Mesothelial cell of epicardium (in vitro differentiated cells): ENCODE measurements at places on chromosomes 6 and 20. TPM values are rescaled to one million over a fixed set of nuclear protein-coding genes. Genes with fewer than 3 reads are reported as not detected.

DNA sequence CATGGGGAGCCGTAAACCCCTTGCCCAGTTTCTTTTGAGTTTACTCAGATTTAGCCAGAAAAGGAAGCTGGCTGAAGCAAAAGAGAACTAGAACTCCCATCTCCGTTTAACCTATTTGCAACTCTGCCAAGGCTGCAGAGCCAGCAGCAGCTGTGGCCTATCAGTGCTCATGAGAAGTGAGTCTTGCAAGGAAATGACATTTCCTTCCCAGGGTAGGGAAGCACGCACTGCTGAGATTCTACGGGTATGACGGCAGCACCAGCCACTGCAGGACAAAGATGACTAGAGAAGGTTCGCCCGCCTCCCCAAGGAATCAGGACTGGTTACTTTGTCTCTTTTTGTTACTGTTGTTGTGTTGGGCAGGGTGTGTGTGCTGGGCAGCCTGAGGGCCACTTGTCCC lies 47.6 kb downstream of the PPP1R3G start:
- H3K27ac ChIP-seq = peak overlapping the region; percentile 74
- DNase-seq = no peak
- H3K4me1 ChIP-seq = peaks cover 24% of the 10 kb centered on the region
- H3K4me3 ChIP-seq = no peak overlapping the region
- peaks cover 8% of the 10 kb centered on the region for H3K36me3 ChIP-seq
- no peaks in the 10 kb centered on the region for H3K27me3 ChIP-seq

DNA sequence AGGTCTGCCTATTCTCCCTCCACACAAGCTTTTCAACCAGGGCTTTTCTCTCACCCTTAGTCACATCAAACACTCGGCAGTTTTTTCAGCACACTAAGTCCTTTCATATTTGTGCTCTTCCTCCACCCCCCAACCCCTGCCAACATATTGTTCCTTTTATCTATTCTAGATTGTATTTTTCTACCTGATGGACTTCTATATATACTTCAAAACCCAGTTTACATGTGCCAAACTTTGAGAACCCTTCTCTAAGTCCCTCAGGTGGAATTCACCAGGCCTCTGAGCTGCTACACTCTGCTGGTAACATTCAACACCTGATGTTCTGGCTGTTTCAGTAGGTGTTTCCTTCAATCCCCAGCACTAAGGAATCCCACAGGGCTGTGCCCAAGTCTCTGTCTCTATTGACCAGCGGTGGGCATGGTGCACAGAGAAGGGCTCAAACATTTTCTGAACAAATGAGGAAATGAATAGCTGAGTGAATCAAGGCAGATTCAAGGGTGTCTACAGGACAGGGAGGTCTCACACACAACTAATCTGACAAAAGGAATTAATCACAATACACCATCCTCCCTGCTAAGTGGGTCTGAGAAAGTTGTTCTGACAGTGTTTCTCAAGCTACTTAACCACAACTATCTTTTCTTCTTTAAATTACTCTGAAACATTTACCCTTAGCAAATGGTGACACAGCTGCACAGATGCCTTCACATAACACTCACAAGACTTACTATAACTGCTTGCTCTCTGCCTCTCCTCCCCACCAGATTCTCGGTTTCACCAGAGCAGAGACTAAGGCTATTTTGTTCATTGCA lies 166.5 kb downstream of the TSHZ2 start:
- peaks cover 50% of the 10 kb centered on the region for H3K4me1 ChIP-seq
- DNase-seq = no peak
- H3K36me3 ChIP-seq = peaks cover 2% of the 10 kb centered on the region
- H3K4me3 ChIP-seq = no peak overlapping the region
- H3K27ac ChIP-seq = no peak overlapping the region
- peaks cover 4% of the 10 kb centered on the region for H3K27me3 ChIP-seq

Gene TP53INP2
- total RNA-seq = 11.8 to 13.1 TPM (median 12.0 TPM) in 3 replicates

Gene CGA
- total RNA-seq = not detected in 3 replicates

GRCh38 chr20:15834857-15835256 lies 738.4 kb downstream of the KIF16B start:
- no peak overlapping the region for H3K27ac ChIP-seq
- no peak for DNase-seq
- H3K4me3 ChIP-seq = no peak overlapping the region
- H3K27me3 ChIP-seq = peaks cover 2% of the 10 kb centered on the region
- H3K4me1 ChIP-seq = peaks cover 22% of the 10 kb centered on the region

Gene HTR1E
- 0.58 to 0.90 TPM (median 0.82 TPM) in 3 replicates for total RNA-seq

Gene HCK
- not detected in 3 replicates for total RNA-seq

DNA sequence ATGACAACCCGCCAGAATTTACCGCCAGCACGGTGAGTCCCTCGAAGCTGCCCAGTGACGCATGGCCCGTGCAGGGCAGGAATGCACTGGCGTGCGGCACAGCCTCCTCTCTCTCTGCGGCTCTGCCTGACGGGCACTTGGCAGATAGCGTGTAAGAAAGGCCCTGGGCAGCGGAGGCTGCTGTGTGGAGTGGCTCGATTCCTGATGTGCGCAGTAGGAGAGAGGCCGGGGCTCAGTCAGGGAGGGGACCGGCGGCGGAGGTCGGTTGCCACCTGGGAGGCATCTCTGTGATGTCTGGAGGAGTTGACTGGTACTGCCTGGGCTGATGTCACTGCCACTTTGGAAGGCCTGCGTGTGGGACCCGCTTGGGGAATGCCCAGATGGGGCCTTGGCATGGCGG lies 170.7 kb downstream of the TAF4 start:
- H3K27ac ChIP-seq = no peak overlapping the region
- H3K36me3 ChIP-seq = no peaks in the 10 kb centered on the region
- H3K4me1 ChIP-seq = no peaks in the 10 kb centered on the region
- no peak for DNase-seq
- H3K4me3 ChIP-seq = no peak overlapping the region

GRCh38 chr20:11159728-11160127 lies 485.9 kb upstream of the JAG1 start:
- H3K4me3 ChIP-seq = no peak overlapping the region
- H3K27me3 ChIP-seq = peaks cover 3% of the 10 kb centered on the region
- H3K36me3 ChIP-seq = no peaks in the 10 kb centered on the region
- DNase-seq = no peak

DNA sequence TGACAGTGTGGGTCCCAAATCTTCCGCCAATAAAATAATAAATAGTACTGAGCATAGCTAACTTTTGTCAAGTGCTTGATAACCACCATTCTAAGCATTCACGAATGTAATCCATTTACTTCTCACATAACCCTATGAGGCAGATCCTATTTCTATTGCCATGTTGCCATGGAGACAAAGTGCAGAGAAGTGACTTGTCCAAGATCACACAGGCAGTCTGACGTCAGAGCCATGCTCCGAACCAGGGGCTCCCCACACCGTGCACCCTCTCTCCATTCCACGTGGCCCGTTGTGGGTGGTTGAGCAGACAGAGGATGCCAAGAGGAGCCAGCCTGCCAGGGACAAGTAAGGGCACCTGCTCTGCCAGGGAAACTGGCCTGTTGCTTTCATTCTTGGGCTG lies 38.9 kb downstream of the CDH22 start:
- no peak overlapping the region for H3K4me3 ChIP-seq
- peaks cover 64% of the 10 kb centered on the region for H3K27me3 ChIP-seq
- H3K36me3 ChIP-seq = no peaks in the 10 kb centered on the region
- no peak for DNase-seq

DNA sequence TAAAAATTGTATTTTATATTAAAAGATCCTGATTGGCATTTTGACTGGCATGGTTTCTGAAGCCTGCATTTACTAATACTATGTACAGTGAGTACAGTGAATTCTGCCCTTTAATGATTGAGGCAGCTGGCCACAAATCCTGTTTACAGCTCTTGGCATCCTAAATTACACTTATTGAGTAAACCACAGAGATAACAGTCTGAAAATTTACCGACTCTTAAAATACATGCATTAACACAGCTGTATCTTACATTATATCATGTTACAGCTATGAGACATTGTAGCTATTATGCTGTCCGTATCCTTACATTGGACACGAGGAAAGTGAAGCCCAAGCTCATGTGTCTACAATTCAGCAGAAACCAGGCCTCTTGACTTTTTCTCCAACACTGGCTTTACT lies 90.8 kb downstream of the FAM83B start:
- no peak overlapping the region for H3K4me3 ChIP-seq
- H3K27ac ChIP-seq = no peak overlapping the region
- no peaks in the 10 kb centered on the region for H3K27me3 ChIP-seq

GRCh38 chr20:56202493-56203077 lies 45.9 kb upstream of the MC3R start:
- no peak for DNase-seq
- no peaks in the 10 kb centered on the region for H3K36me3 ChIP-seq
- H3K4me3 ChIP-seq = no peak overlapping the region
- no peaks in the 10 kb centered on the region for H3K4me1 ChIP-seq

GRCh38 chr20:41889126-41889843 lies 271.1 kb upstream of the CHD6 start:
- H3K36me3 ChIP-seq = no peaks in the 10 kb centered on the region
- H3K4me1 ChIP-seq = no peaks in the 10 kb centered on the region
- H3K27ac ChIP-seq = no peak overlapping the region
- DNase-seq = no peak
- peaks cover 14% of the 10 kb centered on the region for H3K27me3 ChIP-seq

GRCh38 chr6:139433631-139434419 lies 59.4 kb upstream of the CITED2 start:
- peaks cover 24% of the 10 kb centered on the region for H3K4me1 ChIP-seq
- no peak overlapping the region for H3K4me3 ChIP-seq
- no peaks in the 10 kb centered on the region for H3K27me3 ChIP-seq
- no peak for DNase-seq
- no peaks in the 10 kb centered on the region for H3K36me3 ChIP-seq

- no peak for DNase-seq
- no peaks in the 10 kb centered on the region for H3K36me3 ChIP-seq
- H3K4me1 ChIP-seq = peaks cover 27% of the 10 kb centered on the region
- peak overlapping the region; percentile 73 for H3K4me3 ChIP-seq
- peaks cover 85% of the 10 kb centered on the region for H3K27me3 ChIP-seq
Measured at GRCh38 chr6:170292407-170293158, 1.7 kb upstream of the DLL1 start.

Gene VWA7
- 1.5 to 1.8 TPM (median 1.6 TPM) in 3 replicates for total RNA-seq

Gene CRISP1
- total RNA-seq = not detected in 3 replicates

GRCh38 chr20:38392356-38392755 lies 42.8 kb downstream of the SNHG17 start:
- no peak overlapping the region for H3K4me3 ChIP-seq
- H3K27ac ChIP-seq = no peak overlapping the region
- no peaks in the 10 kb centered on the region for H3K36me3 ChIP-seq
- no peaks in the 10 kb centered on the region for H3K4me1 ChIP-seq
- DNase-seq = no peak

Gene SCAND1
- 59.2 to 65.9 TPM (median 61.3 TPM) in 3 replicates for total RNA-seq

DNA sequence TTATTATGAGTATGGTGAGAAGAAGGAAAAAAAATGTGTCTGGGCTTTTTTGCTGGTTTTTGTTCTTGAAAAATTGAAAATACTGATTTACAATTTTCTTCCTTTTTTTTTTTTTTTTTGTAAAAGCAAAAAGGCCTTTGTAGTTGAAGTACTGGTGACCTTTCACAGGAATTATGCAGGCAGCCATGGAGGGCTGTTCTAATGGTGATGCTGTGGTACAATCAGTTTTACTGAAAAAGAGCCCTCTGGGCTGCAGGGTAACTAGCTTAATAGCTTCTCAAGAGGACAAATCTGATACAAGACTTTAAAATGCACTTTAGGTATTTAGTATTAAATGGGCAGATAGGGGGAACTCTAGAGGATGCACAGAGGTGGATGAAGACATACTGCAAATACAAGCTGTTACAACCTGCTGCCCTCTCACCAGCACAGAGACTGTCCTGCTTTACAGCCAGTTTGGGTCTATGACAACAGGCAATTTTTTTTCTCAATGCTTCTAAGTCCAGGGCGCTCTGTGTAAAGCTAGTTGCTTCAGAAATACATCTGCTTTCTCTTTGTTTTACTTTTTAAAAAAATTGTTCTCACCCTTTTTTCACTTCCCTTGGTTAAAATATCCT lies 61.6 kb upstream of the HS3ST5 start:
- no peak for DNase-seq
- H3K4me1 ChIP-seq = no peaks in the 10 kb centered on the region
- no peaks in the 10 kb centered on the region for H3K36me3 ChIP-seq
- H3K27me3 ChIP-seq = no peaks in the 10 kb centered on the region

Gene PNLDC1
- total RNA-seq = 0.16 to 0.33 TPM (median 0.23 TPM) in 3 replicates

- H3K27me3 ChIP-seq = no peaks in the 10 kb centered on the region
- H3K4me3 ChIP-seq = no peak overlapping the region
- peaks cover 52% of the 10 kb centered on the region for H3K4me1 ChIP-seq
- H3K27ac ChIP-seq = no peak overlapping the region
- DNase-seq = no peak
Measured at GRCh38 chr6:3429211-3429610, 27.6 kb downstream of the SLC22A23 start.

DNA sequence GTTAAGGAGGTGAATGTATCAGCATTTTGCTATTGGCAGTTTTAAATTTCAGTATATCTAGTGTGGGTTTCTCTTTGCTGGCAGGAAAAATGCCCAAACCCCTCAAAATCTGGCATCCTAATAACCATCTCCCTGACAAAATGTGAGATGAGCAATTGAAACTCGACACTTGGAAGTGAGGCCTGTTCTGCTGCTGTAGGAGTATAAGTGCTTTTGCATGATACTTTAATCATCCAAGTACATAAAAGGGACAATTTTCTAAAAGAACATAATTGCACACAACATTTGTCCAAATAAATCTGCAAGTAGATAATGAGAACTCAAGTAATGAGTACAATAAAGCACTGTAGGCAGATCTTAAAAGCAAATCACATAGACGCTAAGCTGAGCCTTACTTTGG lies 36.5 kb downstream of the LAMP5 start:
- no peaks in the 10 kb centered on the region for H3K4me1 ChIP-seq
- H3K27ac ChIP-seq = no peak overlapping the region
- peaks cover 56% of the 10 kb centered on the region for H3K27me3 ChIP-seq
- H3K36me3 ChIP-seq = no peaks in the 10 kb centered on the region
- DNase-seq = no peak

- peaks cover 5% of the 10 kb centered on the region for H3K36me3 ChIP-seq
- no peaks in the 10 kb centered on the region for H3K27me3 ChIP-seq
- H3K27ac ChIP-seq = peak overlapping the region; percentile 100
- peaks cover 21% of the 10 kb centered on the region for H3K4me1 ChIP-seq
Measured at GRCh38 chr20:34517114-34517505, 888 bp downstream of the DYNLRB1 start.

Gene ATAT1
- 51.0 to 57.0 TPM (median 51.2 TPM) in 3 replicates for total RNA-seq

DNA sequence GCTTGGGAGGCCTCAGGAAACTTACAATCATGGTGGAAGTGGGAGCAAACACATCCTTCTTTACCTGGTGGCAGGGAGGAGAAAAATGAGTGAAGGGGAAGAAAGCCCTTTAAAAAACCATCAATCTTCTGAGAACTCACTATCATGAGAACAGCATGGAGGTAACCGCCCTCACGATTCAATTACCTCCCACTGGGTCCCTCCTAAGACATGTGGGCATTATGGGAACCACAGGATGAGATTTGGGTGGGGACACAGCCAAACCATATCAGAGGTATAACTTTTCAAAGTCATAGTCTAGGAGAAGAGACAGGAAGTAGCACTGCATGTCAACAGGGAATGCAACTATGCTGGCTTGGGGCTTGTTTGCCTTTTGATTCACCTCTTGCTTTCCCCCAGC lies 59.9 kb upstream of the DTNBP1 start:
- no peaks in the 10 kb centered on the region for H3K4me1 ChIP-seq
- no peaks in the 10 kb centered on the region for H3K27me3 ChIP-seq
- DNase-seq = no peak
- H3K4me3 ChIP-seq = no peak overlapping the region
- H3K27ac ChIP-seq = no peak overlapping the region

- no peaks in the 10 kb centered on the region for H3K27me3 ChIP-seq
- no peak for DNase-seq
- peaks cover 42% of the 10 kb centered on the region for H3K4me1 ChIP-seq
Measured at GRCh38 chr6:125872259-125872921, 81.6 kb downstream of the NCOA7 start.

- H3K36me3 ChIP-seq = no peaks in the 10 kb centered on the region
- no peak overlapping the region for H3K4me3 ChIP-seq
- no peak for DNase-seq
Measured at GRCh38 chr6:24907919-24908649, 27.7 kb downstream of the RIPOR2 start.
